CD4-positive, alpha-beta T cell treated with Interleukin-2 at 100 ng/mL for 4 hours (primary cell): ENCODE measurements at places on chromosomes 2 and 18.

DNA sequence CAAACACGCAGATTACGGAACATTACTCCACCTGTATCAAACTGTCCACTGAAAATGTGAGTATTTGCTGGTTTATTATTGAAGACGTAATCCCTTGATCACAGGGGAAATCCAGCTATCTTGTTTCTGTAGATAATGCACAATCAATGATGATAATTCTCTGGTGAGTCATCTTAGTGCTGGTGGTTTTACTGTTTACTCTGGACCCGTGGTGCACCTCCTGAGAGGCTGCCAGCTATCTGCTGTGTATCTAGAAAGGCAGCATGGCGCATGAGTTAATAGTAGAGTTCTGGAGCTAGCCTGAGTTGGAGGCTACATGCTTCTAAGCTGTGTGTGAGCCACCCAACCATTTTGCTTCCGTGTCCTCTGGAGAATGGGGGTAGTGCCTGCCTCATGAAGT, 6.5 kb downstream of the NCAPH start:
- peak; percentile 83 for DNase-seq

GRCh38 chr2:47134386-47135090, 20.6 kb downstream of the STPG4 start:
- DNase-seq: no peak

- no peak for DNase-seq
These were observed 74.9 kb downstream of the ACKR3 start for GRCh38 chr2:236644502-236644911.

DNA sequence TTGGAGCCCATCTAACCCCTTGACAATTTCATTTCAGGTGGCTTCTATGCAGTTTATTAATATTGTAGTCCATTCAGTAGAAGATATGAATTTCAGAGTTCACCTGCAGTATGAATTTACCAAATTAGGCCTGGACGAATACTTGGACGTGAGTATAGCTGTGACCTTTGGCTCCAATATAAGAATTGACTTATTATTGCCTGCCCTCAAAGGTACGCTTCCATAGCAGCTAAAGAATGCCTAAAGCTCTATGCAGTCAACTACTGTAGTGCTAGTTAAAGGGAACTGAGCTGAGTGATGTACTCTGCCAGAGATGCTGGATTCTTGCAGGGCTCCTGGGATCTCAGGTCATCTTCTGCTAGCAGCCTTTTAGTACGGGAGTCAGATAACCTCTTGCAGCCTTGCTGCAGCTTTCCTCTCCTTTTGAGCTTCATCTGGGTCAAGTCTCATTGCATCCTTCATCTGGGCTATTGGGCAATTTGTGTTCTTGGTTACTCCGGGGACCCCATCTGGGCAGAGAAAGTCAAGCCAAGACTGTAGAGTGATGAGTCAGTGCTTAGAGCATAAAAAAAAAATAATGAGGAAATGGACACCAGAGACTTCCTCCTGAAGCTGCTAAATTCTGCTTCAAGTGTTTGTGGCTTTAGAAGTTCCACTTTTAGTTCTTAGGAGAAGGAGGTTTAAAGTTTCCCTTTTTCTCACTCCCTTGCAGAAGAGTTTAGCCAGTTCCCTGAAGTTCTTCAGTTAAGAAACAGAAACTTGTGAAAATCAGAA, 105.6 kb downstream of the PRPF40A start:
- DNase-seq: peak; percentile 1

- no peak for DNase-seq
These were observed 1627.7 kb downstream of the LRP1B start for GRCh38 chr2:140502951-140503630.

GRCh38 chr2:107730898-107731297, 95.8 kb upstream of the RGPD4 start:
- no peak for DNase-seq

- no peak for DNase-seq
These were observed 28.1 kb upstream of the ASPRV1 start for GRCh38 chr2:69989441-69990105.

- no peak for DNase-seq
These were observed 21.2 kb downstream of the ATIC start for GRCh38 chr2:215332872-215333595.

DNA sequence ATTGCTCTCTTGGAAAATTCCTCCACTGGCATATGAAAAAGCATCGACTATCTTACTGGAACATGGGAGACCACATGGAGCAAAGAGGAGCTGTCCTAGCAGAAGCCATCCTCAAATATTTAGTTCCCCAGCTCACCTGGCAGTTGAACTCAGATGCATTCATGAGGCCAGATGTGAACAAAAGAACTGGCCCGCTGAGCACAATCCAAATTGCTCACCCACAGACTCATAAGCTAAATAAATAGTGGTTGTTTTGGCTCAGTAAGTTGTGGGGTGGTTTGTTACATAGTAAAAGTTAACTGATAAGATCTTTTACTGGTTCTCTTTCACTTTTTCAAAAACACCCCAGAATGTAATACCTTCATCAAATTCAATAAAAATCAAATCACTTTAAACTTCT, 108.6 kb upstream of the CWC22 start:
- no peak for DNase-seq

DNA sequence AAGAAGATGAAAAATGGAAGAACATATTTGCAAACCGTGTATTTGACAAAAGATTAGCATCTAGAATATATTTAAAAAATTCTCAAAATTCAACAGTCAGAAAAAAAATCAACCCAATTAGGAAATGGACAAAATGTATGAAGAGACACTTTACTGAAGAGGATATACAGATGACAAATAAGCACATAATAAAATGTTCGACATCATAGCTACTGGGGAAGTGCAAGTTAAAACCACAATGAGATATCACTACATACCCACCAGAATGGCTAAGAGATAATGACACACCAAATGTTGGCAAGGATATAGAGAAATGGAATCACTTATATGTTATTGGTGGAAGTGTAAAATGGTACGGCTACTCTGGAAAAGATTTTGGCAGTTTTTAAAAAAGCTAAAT, 11.7 kb upstream of the NUP35 start:
- no peak for DNase-seq

DNA sequence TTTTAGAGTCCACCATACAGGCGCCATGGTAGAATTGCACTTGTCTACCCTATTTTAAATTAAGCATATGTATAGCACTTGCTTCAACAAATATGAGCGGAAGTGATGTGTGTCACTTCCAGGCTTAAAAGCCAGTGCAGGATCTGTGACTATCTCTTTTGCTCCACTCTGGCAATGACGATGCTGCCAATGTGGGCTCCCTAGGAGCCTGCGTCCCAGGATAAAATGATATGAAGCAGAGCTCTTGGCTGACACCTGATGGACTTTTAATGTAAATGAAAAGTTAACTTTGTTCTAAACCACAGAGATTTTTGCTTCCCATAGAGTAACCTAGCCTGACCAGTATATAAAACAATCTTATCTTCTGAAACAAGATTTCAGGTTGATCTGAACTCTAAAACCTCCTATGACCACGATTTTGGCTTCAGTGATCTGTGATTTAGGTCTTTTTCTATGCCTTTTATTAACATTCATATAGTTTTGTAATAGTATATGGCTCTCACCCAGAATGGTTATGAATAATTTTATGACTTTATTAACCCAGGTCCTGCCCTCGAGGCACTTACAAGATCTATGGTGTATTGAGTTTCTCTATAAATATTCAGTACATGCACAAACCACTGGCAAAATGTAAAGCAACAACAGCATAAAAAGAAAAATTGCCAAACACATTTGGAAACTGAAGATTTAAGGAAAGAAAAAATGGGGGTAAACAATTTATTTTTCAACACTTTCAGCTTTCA, 422.5 kb upstream of the PIK3C3 start:
- no peak for DNase-seq

DNA sequence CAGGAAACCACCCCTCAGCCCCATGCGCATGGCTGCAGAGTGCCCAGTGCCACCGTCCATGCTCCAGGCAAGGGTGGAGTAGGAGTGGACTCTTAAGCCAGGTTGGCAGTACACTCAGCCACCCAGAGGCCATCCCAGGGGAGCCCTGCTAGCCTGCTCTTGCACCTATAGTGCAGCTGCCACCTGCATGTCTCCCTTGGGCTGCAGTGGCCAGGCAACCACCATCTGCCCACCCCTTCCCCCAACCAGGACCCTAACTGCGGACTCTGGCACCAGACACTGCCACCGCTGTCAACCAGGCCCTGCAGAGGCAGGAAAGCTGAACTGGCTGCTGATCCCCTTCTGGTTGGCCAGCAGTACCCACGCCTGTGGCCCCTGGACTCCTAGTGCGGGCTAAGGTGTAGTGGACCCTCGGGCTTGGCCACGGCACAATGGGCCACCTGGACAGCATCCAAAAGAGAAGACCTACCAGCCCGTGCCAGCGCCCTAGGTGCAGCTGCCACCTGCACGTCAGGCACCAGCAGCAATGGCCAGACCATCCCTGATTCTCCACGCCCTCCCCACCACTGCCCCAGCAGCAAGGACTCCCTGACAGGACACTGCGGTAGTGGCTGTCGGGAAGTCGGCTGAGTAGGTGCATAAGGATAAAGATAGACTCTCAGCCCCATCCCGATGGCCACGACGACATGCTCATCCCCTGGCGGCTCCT, 72.8 kb downstream of the RPIA start:
- no peak for DNase-seq

- no peak for DNase-seq
These were observed 776.8 kb downstream of the BCL11A start for GRCh38 chr2:59776726-59777008.

GRCh38 chr2:239668651-239669050, 267.8 kb upstream of the HDAC4 start:
- no peak for DNase-seq

- no peak for DNase-seq
These were observed 7.8 kb downstream of the SULT1C4 start for GRCh38 chr2:108385411-108386071.

DNA sequence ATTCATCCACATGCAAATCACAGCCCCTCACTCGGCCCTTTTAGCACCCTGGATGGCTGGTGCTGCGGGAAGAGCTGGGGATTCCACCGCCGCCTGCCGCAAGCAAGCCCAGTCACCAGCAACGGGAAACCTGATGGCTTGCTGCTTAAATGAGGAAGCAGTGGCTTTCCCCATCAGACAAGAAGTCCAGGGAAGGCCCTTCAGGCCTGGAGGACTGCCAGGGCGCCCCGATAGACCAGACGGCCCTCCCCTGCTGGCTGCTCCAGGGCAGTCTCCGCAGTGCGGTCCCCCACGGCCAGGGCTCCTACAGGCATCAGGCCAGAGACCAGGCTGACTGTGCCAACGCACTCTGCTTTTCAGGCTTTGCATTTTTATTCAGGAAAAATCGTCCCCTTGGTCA, 439.1 kb downstream of the EIPR1 start:
- no peak for DNase-seq

DNA sequence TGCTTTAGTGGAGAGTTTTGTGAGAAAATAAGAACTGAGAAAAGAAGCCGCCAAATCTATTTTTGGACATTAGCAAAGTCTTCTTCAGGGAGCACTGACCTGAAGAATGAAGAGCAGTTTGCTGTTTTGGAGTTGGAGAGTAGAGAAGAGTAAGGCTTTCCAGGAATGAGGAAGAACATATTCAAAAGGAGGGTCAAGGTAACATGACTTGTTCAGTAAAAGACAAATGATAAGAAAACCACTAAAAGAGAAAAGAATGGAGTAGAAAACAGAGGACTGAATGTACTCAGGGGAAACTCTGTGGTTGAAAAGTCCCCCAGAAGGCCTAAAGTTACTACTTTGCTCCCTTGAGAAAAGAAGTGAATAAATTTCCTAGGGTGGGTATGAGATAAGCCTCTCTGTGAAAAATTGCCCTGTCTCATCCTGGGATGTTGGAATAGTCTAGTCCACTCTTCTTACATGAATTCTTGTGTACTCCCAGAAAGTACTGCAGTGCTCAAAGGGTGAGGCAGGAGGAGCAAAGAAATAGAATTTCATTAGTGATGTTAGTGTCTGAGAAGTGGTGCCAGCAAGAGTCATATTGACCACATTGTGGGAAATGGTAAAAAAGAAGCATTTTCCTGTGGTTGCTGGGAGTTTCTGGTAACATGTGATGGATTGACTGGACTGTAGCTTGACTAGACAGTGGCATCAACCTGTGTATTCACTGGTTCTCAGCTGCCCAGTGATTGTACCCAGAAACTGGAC, 27.8 kb downstream of the MBD5 start:
- no peak for DNase-seq

- no peak for DNase-seq
These were observed 34.8 kb downstream of the SNTG2 start for GRCh38 chr2:985317-985898.

DNA sequence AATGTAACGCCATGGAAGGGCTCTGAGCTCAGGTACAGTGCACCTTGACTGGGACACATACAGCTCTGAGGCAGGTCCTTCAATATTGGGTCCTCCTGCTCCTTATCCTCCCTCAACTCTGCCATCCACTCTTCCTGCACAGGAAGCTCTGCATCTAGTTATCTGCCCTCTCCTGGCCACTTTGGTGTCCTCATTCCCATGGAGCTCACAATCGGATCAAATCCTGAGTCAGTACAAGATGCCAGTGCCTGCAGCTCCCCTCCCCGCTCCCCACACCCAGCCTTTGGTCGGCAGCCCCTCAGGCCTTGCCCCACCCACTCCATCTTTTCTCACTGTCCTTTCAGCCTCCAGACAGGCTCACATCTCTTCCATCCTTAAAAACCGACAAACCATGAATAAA, 58.0 kb downstream of the LRRFIP1 start:
- no peak for DNase-seq

DNA sequence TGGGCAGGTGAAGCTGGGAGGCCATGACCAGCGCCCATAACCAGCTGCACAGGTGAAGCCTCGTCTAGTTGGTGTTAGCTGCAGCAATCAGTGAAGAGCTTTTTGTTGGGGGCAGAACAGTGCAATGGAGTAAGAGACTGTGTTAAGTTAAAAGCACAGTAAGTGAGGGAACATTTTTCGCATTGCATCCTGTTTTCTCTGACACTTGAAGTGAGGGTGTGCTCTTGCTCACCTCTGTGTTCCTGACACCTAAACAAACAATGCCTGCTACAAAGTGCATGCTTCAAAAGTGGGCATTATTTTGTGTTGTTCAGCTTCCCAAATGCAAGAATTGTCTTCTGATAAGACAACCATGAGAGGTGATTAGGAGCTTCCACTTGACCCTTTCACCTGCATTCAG, 324.0 kb upstream of the ACVR2A start:
- DNase-seq: no peak
